ENCODE measurements at places on chromosomes 2 and 18.

- DNase-seq: no peak
Measured at GRCh38 chr2:49978341-49978740, 824.0 kb upstream of the FSHR start.

- no peak for DNase-seq
Measured at GRCh38 chr18:64203295-64203694, 54.4 kb upstream of the LINC00305 start.

DNA sequence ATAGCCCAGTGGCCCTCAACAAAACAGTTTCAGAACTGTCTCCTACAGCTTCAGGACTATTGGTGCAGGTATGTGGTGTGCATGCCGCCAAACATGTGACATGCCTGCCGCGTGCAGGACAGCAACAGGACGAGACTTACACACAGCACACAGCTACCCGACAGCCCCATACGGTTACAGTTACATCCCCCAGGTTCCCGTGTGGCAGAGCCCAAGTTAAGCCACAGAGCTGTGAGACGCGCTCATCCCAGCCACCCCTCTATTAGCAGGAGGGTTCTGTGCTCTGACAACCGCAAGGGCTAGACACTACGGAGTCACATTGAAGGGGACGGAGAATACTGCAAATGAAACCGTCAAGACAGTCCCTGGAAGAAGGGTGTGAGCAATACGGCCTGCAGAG is 16.4 kb upstream of the TUBB6 start:
- DNase-seq: no peak

DNA sequence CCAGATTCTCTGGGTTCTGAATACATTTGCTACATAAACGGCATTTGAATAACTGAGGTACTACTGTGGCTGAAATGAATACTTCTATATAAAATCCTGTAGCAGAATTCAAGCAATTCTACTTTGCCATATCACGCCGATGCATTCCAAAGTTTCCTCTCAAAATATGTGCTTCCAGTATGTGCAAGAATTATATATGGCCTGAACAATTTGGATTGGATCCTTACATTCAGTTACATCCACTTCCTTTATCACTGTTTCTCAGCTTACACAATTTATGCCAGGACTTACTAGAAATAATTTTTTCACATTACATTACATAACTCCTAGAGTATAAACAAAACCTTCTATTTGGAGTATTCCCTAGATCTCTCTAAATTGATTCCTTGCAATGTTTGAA is 46.3 kb upstream of the STAT4 start:
- DNase-seq: no peak

DNA sequence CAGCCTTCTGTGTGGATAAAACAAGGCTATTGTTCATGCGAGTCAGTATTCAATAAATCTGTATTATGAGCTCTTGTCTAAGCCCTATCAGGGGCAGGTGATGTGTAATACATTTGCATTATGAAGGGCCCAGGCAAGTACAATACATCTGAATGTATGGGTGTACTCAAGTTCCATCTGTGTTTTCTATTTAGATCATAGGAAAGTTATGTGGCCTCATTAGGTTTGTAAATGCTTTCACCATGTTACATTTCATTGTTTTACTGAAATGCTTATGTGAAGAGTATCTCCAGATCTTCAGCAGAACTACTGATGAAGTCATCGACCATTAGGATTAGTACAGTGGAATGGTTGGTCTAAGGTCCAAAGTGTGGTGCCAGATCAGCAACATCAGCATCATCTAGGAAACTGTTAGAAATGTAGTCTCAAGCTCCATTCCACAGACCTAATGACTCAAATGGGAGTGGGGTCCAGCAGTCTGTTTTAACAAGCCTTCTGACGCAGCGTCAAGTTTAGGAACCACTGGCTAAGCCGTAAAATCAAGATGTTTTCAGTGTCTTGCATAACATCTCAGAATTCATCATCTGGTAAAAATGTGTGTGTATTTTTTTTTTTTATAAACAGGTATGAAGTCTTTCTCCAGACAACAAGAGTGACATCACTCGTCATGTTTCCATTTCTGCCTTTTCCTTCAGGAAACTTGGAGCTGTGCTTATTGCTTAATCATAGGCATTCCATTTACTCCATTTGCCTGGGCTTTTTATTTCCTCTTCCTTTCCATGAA is 80.5 kb downstream of the LYPD6 start:
- DNase-seq: no peak
